ENCODE measurements at places on chromosomes 12 and 14.

DNA sequence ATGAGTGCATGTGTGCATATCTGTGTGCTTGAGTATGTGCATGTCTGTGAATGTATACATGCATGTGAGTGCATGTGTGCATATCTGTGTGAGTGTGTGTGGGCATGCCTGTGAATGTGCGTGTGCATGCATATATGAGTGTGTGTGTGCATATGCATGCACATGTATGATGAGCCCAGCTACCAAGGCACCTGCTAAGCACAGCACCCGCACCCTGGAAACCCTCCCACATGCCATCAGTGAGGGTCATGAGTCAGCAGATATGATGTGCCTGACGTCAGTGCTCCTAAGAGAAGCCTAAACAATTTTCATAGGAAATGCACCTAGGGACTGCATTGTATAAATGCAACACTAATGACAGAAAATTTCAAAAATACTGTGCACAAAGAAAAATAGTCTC is 151.1 kb downstream of the KIF26A start:
- DNase-seq: no peak

GRCh38 chr12:94586589-94587259 is 63.6 kb downstream of the TMCC3 start:
- DNase-seq: no peak

- DNase-seq: no peak
Measured at GRCh38 chr14:95896498-95897135, 20.0 kb downstream of the TUNAR start.

- no peak for DNase-seq
Measured at GRCh38 chr14:64704743-64705380, 638 bp downstream of the PLEKHG3 start.

GRCh38 chr12:76555231-76555767 is 4.3 kb downstream of the OSBPL8 start:
- DNase-seq: no peak

GRCh38 chr12:30888241-30888640 is 38.3 kb upstream of the TSPAN11 start:
- DNase-seq: no peak

- DNase-seq: no peak
Measured at GRCh38 chr14:54711312-54711711, 144.4 kb downstream of the SAMD4A start.

DNA sequence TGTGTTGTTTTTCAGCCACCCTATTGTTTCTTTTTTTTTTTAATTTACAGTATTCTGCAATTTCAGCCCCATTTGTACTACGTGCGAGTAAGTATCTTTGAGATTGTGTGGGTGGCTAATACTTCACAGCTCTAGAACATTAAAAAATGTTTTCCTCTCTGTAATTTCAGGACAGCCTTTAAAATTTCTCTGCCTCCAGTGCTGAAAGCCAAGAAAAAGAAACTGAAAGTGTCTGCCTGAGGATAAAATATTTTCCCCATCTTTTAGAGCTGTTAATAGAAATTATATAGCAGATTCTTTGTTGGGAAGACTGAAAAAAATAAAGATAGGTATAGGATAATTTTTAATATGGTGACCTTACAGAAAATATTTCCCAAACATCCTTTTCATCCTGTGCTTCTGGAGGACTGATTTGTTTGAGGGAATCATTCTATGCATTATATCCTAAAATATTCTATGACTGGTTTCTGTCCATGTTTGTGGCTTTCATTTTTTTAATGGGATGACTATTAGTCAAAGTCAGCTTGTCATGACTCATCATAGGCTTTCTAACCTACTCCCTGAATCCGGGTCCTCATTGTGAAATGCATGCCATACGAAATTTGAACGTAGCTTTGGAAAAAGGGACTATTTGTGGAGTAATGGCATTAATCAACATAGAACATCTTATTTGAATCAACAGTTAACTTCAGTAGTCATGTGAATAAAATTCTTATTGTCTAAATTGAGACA is 10.8 kb upstream of the TCTN2 start:
- DNase-seq: no peak

DNA sequence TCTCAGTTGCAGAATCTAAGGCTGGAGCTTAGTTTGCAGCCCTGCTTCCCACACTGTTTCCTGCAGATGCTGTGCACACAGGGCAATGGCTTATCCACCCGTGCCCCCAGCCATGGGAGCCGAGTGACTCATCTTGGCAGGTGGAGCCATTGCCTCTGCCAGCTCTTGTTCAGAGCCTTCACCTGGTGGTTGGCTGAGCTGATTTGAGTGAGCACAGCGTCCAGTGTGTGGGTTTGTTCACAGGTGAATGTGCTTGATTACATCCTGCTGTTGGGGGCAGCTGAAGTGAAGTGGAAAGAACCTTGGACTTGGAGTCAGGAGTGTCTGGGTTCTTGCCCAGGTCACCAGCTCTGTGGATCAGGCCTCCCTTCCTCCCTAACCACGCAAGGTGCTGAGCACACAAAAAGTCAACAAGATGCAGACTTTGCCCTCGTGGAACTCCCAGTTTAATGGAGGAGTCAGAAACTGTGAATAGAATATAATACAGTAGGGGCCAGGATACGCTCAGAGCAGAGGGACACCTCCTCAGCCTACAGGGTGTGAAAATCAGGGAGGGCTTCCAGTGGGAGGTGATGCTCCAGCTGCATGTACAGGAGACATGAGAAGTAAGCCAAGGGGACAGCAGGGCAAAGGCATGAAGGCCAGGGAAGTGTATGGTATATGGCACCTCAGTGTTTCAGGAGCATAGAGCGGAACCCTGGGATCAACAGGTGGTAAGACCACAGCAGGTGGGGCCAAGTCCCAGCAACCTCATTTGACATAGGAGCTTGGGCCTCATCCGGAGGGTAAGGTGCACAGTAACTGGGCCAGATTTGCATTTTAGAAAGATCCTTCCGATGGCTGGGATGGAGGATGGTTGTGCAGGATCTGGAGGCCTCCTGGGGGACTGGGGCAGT is 22.8 kb downstream of the JDP2 start:
- no peak for DNase-seq

GRCh38 chr12:46065412-46066166 is 75.2 kb upstream of the SCAF11 start:
- no peak for DNase-seq

GRCh38 chr12:53102883-53103807 is at the start of gene SOAT2:
SOAT2 (plus strand) TSS chr12:53103486; CDS start chr12:53103578, 92 bp downstream.
- peak; percentile 44 for DNase-seq

DNA sequence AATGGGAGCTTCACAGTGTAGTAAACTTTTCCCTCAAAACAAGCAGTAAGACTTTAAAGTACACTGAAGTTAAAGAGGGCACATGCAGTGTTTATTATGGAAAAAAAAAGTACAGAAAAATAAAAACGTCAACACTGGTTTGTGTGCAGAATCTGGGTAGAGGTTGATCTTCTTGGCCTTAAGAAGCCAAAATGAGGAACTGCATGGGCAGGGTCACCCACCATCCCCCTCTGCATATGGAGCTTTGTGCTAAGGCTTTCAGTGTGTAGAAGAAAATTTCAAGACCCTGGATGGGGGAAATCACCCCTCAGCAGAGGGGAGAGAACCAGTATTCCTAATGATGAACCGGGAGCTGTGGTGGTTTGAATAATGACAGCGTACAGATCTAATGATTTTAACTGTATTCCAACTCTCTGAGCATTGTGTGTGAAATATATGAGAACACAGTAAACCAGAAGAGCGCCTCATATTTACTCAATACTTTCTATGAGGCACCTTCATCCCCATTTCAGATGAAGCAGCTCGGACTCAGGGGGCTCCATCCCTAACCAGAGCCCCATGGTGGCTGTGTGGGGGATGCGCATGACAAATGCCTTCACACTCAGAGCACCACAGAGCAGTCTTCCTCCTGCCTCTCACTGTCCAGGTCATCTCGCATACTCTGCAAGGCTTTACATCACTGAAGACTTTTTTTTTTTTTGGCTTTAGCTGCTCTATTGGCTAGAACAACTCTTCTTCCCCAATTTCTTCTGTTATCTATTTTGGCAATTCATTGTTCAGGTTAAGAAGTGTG is 33.4 kb downstream of the ACADS start:
- DNase-seq: no peak

DNA sequence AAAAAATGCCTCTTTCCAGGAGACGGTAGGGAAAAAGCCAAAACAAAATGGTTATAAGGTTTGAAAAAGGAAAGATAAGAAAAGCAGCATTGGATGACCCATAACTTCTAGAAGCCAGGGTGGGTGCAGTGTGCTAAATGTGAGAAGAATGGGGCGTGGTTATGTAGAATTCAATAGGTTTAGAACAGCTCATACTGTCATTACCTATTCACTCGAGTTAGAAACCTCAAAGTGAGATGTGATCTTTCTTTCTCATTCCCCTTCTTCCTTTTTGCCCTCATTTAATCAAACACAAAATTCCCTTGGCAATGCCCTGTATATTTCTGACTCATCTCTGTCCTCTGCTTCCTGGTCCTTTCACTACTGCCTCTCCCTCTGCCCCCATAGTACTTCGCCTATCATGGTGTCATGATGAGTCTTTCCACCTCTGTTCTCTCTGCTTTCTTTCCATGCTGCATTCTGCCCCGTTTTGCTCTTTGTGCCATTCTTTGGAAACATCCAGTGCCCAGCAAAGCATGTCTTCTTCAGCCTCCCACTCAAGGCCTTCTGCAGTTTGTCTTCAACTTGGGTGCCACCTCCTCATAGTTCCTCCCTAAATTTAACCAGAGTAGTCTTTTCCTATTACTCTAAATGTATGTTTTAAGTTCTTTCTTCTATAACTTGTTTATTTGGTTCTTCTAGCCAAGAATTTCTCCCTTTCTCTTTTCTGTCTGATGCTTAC is 496.3 kb downstream of the NRXN3 start:
- DNase-seq: no peak

GRCh38 chr12:78146365-78146772 is 315.7 kb downstream of the NAV3 start:
- DNase-seq: no peak

GRCh38 chr14:89033756-89034155 is 209.3 kb downstream of the TTC8 start:
- no peak for DNase-seq

DNA sequence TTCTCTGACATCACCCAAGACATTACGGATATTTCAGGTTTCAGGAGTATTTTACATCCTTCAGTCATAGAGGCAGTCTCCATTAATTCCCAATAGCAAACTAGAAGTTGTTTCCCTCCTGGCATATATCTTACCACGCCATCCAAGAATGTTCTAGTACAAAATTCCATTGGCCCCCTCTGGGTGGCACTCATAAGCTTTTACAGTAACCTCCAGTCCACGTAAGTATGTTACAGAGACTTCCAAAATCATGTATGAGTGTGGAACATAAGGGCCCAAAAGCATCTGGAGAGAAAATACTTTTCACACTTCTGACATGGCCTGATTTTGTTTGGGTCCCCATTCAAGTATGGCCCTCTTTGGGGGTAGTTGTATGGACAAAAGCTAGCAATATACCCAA is 58.1 kb upstream of the DHRS4 start:
- DNase-seq: no peak

DNA sequence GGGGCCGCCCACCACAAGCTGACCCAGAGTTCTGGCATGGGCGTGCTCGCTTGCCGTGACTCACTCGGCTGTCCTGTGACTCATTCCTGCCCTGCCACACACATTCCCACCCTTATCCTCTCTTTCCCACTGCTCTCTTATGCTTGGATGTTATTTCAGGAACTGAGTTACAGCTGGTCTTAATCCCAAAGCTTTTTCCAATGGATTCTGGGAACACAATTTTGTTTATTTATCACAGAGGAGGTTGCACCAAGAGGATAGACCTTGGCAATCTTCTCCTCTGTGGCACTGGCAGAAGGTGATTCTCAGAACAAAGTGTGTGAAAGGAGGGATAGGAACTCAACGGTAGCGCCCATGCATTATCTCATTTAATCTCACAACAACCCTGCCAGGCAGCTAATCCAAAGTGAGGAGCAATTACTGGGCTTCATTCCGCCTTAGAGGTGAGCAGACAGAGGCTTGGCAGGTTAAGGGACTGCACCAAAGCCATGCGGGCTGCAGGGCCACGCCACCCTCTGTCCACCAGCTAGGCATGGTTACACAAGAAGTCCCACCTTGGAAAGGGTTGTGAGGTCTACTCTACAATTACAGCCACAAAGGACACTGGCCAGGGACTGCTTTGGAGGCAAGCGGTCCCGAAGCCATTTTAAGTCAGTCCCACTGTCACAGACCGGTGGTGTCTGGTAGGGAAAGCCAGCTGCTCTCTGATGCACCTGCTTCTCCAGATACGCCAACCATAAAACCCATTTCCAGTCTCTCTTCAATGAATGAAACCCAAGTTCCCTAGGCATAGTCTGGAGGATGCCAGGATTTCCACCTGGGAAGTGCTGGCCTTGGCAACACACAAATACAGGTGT is 32.9 kb downstream of the SYNE3 start:
- DNase-seq: no peak

GRCh38 chr14:76313852-76314251 is 62.1 kb upstream of the ESRRB start:
- DNase-seq: no peak

DNA sequence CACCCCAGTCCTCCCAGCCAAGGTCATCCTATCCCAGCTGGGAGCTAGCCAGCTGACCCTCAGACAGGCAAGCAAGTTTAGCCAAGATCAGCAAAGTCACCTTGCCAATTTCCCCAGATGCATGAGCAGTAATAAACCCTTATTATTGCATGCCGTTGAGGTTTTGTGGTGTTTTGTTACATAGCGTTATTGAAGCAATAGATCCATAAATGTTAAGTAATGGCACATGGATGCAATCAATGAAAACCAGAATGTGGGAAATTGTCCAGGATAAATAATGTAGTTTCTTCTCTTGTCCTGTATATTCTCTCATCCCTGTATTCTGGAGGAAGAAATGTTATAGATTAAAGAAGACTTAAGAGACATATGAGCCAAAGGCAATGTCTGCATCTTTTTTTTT is 18.0 kb upstream of the TMEM260 start:
- no peak for DNase-seq

DNA sequence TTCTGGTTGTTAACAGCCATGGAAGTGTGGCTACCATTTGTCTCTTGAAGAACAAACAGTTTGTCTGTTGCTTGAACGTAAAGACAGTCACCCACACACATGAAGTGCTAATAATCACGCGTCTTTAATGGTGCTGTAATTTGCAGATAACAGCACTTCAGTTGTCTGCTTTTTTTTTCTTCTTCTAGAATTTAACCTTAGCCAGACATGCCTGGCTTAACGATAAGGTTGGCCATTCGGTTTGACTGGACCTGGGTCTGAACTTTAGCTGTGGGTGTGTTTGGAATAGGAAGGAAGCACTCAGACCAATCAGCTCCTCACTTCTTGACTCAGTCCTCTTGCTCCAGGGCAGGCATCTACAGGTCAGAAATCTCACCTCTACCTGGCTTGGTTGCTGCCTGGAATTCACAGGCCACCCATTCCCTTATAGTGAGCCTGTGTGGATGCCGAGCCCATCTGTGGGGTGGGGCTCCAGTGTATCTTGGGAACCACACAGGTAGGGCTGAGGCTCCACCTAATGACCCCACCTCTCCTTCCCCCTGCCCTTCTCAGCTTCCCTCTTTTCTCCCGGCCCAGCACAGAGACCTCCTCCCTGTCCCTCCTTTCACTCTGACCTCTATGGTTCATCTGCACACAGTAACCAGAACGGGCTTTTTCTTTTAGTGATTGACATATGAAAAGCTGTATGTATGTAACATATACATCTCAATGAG is 246.4 kb upstream of the PWP1 start:
- no peak for DNase-seq
